ENCODE measurements at places on chromosomes 3 and 15. TPM values are rescaled to one million over a fixed set of nuclear protein-coding genes. Genes with fewer than 3 reads are reported as not detected.

DNA sequence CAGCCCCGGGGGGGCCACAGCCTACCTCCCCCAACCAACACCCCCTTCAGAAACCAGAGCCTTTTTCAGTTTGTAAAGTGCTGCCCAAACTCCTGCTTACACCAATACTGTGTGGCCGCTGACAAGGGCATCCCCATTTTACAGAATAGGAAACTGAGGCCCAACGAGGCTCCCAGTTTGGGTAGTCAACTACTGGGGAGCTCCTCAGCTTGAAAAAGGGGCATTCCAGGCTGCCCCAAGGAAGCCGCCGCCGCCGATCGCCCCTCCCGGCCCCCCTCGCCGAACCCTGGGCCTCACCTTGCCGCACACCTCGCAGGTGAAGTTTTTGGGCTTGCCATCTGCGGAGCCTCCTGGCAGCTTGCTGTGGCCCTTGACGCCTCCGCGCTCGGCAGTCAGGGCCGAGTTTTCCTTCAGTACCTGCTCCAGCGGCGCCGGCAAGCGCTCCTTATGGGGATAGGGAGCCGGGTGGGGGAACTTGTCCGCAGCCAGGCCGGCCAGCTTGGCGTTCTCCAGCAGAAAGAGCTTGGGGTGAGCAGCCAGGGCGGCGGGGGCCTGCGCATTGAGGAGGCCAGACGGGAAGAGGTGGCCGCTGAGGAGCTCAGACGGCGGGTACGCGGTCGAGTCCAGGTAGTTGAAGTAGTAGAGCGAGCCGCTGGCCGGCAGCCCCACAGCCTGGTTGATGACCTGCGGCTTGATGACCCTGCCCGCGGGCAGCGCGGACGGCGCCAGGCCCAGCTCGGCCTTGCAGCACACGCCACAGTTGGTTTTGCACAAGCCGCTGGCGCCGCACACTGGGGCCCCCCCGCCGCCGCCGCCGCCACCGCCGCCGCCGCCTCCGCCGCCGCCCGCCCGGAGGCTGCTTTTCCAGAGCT, 1.4 kb downstream of the FEZF2 start:
- DNase-seq = no peak

GRCh38 chr3:175029828-175030227, 170.7 kb downstream of the NAALADL2 start:
- DNase-seq = no peak

DNA sequence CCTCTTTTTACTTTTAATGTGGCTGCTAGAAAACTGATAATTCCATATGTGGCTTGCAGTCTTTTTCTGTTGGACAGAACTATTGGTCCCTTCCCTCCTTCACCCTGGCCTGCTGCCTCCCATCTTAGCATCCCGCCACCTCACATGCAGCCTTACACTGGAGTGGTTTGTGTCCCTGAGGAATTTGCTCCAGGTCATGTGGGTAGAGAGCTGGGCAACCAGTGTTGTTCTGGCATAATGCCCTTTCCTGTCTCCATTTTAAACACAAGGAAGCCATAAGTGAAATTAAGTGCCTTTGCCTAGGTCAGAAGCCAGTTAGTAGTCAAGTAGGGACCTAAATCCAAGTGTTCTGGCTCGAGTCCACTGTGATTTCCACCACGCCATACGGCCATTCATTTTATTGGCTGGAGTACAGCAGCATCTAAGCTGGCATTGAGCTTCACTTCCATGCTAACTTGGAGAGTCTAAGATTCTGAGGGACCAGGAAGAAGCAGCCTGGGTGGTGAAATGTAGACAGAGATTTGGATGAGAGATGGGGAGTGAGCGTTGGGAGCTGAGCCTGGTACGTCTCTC, 46.0 kb upstream of the PLXNA1 start:
- DNase-seq = no peak

DNA sequence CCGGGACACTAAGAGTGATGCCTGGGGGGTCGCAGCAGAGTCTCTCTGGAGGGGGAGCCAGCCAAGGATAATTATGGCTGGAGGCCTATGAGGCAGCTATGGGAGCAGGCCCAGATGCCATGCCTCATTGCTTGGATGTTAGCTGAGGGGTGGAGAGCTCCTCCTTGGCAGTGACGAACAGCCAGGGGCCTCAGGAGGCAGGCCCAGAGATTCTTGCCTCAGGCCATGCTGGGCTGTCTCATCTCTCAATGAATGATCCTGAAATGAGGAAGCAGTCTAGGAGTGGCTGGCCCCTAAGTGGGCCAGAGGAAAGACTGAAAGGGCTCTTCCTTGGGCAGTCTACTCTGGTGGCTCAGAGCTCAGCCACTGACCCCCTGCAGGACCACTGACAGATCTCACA, 21.3 kb downstream of the KIF9 start:
- no peak for DNase-seq

DNA sequence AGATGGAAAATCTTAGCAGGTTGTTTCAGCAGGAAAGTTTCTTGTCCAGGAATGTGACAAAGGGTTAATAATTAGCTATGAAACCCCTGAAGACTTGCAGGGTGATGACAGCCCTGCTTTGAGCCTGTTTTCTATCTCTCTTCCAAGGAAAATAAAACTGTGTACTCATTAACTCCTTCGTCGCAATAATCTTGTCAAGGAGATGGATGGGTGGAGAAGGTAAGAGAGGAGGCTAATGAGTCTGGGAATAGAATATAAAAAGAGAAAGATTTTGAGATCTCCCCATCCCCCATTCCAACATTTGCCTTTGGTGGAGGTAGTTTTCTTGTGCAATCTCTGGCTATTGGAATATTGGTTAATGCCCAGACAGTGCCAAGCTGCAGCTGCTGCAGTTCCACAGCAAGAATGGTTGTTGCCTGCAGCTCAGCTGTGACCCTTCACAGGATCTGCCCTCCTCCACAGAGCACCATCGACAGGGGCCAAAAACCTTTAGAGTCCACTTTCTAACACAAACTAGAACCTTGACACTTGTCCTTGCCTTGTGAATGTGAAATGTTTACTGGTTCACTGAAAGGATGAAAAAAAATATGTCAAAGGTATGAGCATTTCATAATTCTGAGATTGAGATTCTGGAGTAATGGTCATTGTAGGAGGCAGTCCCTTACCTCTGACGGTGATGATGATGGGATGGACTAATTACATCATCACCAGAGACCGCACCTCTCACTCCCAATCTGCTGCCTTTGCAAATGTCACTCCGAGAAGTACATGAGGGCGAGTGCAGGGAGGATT, 4.2 kb upstream of the LRIG1 start:
- DNase-seq = no peak

DNA sequence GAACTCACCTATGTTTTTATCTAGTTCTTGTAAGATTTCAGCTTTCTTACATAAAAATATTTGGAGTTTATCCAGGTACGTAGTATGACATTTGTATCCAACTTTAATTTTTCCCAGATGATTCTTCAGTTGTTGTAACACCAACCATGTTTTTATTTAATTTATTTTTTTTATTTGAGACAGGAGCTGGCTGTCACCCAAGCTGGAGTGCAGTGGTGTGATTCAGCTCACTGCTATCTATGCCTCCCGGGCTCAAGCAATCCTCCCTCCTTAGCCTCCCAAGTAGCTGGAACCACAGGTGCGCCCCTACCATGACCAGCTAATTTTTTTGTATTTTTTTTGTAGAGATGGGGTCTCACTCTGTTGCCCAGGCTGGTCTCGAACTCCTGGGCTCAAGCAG, 6.6 kb downstream of the XYLB start:
- DNase-seq = no peak

GRCh38 chr3:20646425-20646824, 460.4 kb upstream of the SGO1 start:
- no peak for DNase-seq

DNA sequence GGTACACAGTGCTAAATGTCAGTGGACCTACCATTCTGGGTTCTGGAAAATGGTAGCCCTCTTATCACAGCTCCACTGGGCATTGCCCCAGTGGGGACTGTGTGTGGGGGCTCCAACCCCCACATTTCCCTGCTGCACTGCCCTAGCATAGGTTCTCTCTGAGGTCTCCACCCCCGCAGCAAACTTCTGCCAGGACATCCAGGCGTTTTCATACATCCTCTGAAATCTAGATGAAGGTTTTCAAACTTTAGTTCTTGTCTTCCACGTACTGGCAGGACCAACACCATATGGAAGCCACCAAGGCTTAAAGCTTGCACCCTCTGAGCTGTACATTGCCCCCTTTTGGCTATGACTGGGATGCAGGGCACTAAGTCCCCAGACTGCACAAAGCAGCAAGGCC, 788.2 kb upstream of the ALCAM start:
- no peak for DNase-seq

Gene TLR9
- not detected for total RNA-seq

Gene HGD
- total RNA-seq = not detected

Gene SLCO2A1
- not detected for total RNA-seq
